Tibial artery (tissue), 4 donors: ENCODE measurements at places on chromosomes 4 and X.

DNA sequence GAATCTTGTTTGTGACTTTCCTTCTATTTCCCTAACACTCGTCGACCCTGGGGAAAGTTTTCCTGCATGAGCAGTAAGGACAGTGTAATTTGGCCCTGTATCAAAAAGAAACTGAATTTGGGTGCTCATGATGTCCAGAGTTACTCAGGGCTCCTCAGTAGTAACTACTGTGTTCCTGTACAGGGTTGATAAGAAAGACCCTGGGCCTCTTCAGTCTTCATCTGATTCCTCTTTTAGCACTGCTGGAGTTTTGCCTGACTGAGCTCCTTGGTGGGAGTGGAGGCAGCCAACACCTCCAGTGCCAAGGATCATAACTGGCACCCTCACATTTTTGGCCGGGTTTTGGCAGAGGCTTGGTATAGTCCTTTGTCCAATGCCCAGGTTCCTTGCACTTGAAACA lies 7.1 kb upstream of the AREG start:
- DNase-seq, result no peak

GRCh38 chrX:10022580-10023245 lies 55.6 kb downstream of the CLDN34 start:
- no peak for DNase-seq

DNA sequence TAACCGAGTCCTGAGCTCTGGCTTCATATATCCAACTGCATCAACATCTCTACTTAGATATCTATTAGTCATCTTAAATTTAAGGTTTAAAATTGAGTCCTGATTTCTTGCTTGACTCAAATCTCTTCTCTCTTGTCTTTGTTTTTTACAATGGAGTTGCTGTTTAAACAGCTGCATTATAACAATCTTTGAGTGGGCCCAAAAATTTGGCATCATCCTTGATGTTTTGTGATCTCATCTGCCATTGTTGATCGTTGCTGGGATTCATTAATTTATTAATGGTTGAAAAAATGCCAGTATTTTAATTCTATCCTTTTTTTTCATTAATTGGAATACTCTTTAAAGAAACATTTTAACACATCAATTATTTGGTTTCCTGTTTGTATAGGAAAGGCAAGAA lies 82.2 kb downstream of the STIM2 start:
- no peak for DNase-seq

- peak; percentile 62 for DNase-seq
Observed at GRCh38 chrX:19886883-19887531, 393 bp downstream of the SH3KBP1 start.

GRCh38 chr4:170675568-170676262 lies 586.0 kb upstream of the AADAT start:
- DNase-seq, result no peak

DNA sequence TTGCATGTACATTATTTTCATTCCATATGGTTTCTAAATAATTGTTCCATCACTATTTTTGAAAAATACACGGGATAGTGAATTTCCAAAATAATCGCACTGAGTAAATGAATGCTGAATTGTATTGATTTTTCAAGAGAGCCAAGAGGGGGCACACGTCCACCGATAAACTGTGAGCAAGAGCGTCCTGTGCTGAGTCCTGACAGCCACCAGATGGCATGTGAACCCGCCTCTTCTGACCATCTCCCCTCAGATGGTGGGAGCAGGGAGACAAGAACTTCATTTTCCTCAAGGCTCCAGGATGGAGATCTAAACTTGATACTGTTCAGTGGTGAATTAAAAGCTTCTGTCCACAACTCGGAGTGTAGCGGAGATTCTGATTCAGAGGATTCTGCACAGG lies 30.6 kb upstream of the IL9R start:
- DNase-seq, result no peak

DNA sequence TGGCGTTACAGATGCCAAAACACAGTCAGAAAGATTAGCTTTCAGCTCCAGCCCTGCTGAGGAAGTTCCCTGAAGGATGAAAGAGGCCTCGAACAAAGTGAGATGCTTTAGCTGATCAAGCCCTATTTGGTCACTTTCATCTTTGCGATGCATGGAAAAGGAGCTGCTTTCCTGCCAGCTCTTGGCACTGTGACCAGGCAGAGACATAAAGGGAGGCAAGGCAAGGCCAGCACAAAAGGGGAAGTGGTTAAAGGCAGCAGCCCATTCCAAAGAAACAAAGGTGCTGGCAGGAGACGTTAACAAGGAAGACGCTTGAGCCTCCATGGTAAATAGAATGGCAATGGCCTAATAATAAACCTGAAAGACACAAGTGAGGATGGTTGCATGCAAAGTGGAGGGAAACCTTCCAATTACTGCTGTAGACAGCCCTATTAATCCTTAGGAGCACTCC lies 617.1 kb upstream of the INTU start:
- no peak for DNase-seq

DNA sequence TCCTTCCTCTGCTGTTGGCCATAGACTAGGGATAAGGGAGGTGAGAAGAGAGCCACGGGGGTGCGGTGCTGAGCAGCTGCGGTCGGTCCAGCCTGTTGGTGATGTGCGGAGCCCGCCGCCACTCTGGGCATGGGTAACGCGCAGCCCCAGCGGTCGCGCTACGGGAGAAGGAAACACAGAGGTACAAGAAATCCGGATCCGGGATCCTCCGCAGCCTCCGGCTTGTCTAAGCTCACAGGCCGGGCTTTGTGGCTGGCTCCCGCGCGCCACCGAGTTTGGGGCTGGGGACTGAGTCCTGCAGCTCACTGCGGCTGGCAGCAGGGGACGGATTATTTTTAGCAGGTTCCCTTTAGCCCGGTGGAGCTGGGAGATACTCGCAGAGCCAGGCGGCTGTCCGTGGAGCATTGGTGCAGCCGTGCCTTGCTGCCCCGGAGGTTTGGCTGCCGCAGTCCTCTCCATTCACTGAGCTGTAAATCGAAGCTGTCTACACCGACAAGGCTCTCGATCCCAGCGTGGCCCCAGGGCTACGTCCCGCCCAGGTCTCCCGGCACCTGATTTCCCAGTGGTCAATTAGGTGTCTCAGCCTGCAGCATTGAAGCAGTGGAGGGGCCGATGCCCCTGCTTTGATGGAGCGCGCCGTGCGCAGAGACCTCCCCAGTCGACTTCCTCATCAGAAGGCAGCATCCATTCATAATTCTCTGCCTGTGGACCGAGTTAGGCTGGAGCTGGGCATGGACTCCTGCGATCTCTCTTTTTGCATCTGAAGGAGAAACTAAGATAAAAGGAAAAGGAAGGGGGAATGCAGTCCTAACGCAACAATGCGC lies 81.9 kb upstream of the SCML1 start:
- DNase-seq, result no peak

GRCh38 chrX:83759872-83760271 lies 101.1 kb upstream of the CYLC1 start:
- DNase-seq, result no peak

GRCh38 chrX:110322603-110323002 lies 4.7 kb upstream of the AMMECR1 start:
- no peak for DNase-seq

DNA sequence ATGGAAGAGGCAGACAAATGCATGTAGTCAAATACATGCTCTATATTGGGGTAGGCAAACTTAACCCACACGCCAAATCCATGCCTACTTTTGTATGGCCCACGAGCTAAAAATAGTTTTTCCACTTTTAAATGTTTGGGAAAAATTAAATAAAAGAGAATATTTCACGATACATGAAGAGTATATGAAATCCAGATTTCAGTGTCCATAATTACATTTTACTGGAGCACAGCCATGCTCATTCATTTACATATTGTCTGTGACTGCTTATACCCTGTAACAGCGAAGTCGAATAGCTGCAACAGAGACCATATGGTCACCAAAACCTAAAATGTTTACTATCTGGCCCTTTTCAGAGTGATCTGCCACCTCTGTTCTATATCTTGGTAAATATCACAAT lies 257.4 kb upstream of the NOCT start:
- no peak for DNase-seq

DNA sequence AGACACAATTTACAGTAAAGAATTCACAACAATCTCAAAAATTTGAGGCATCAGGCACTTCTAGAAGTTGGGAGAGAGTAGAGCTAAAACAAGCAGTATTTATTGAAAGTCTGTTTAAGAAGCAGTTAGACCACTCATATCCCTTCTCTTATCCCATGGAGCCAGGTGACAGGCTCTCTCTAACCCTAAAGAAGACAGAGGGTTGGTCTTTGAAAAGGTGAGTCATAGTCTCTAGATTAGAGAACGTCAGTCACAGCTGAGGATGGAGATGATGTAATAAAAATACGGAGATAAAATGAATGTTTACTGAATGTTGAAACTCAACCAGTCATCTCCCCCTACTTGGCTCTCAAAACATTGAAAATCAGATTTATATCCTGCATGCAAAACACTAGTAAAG lies 223.8 kb downstream of the CHIC2 start:
- DNase-seq, result no peak

GRCh38 chrX:134537179-134537955 lies 77.4 kb downstream of the HPRT1 start:
- no peak for DNase-seq

GRCh38 chrX:71622576-71623450 lies 4.5 kb upstream of the CXCR3 start:
- peak; percentile 74 for DNase-seq

DNA sequence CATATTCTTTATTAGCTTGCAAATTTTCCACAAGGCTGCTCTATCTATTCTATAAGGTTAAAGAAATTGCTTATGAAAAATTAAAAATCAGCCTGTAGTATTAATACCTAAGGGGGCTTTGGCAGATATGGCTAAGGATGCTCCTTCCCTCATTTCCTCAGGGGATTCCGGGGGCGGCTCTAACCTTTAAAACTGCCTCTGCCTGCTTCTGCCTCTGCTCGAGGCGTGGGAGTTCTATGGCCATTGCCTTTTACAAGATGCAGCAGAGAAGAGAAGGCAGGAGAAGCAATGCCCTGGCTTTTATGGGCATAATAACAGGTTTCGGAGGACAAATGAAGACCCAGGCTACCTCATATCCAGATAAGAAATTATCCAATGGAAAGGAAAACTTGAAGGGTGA lies 8.6 kb upstream of the CDKN2AIP start:
- DNase-seq, result no peak

DNA sequence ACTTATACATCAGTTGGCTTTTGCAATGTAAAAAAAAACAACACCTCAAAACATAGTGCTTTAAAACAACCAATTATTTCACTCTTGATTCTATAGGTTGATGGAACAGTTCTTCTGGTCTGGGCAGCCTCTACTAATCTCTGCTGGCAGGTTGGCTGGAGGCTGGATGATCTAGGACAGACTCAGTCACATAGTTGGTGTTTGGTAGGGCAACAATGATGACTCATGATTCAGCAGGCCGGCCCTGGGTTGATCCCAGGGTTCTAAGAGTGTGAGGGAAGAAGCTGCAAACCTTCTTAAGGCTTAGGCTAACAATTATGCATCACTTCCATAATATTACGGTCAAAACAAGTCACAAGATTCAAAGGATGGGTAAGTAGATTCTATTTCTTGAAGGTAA lies 558.2 kb downstream of the ZNF674 start:
- DNase-seq, result no peak

DNA sequence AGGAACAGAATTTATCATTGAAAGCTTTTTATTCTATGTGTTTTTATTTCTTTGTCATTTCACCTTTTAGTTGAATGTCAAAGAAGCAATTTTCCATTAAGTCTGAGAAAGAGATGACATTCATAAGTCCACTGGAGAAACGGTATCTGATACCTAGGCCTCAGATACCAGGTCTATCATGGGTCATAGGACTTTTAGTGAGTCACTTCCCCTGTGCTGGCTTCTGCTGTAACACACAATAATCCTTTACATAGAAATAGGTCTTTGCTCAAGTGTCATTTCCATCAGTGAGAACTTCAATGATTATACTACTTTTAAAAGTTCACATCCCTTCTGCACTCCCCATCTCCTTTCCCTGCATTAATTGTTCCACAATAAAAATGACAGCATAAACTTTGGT lies 125.5 kb upstream of the ARMCX2 start:
- no peak for DNase-seq

DNA sequence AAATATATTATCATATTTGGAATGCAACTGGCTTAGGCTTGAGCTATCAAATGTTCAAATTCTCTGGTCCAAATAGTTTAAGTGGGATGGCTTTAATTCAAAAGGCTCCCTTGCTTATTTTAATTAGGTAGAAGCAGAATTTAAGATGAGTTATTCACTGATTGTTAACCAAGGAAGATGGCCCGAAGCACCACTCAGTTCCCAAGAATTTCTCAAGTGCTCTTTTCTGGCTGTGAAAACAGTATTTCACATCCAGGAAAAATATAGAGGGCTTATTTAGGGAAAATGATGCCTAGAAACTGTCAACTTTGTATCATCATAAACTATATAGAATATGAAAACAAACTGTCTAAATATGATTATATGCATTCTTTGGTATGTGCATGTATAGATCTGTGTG lies 246.5 kb upstream of the SFRP2 start:
- DNase-seq, result no peak

GRCh38 chr4:179398414-179398813 lies 1956.2 kb upstream of the AGA start:
- DNase-seq, result no peak

GRCh38 chr4:2793586-2794485 lies 951 bp downstream of the SH3BP2 start:
- DNase-seq, result peak; percentile 41

DNA sequence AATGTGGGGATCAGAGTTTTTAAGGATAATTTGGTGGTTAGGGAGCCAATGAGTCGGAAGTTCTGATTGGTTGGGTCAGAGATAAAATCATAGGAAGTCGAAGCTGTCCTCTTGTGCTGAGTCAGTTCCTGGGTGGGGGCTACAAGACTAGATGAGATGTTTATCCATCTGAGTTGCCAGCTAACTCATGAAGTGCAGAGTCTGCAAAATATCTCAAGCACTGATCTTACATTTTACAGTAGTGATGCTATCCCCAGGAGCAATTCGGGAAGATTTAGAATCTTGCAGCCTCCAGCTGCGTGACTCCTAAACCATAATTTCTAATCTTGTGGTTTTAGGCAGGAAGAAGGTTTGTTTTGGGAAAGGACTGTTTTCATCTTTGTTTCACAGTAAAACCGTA lies 565.8 kb upstream of the SPANXN1 start:
- DNase-seq, result no peak

- DNase-seq, result peak; percentile 55
Observed at GRCh38 chr4:25827373-25827772, 35.4 kb downstream of the SEL1L3 start.

GRCh38 chrX:155247497-155247896 lies 16.8 kb downstream of the RAB39B start:
- no peak for DNase-seq

GRCh38 chrX:153933748-153934147 lies 1.1 kb downstream of the NAA10 start:
- DNase-seq, result no peak
